Inflammatory macrophage treated with lipopolysaccharide for 4 hours (primary cell): ENCODE measurements at places on chromosomes 3 and 15.
A peak's percentile ranks its signal among the peaks of the same experiment; 100 is the strongest.

GRCh38 chr3:55721716-55722484 is 234.8 kb upstream of the WNT5A start:
- peak; percentile 22 for DNase-seq

GRCh38 chr15:76669521-76670207 is 235.5 kb downstream of the SCAPER start:
- no peak for DNase-seq

- DNase-seq: peak; percentile 71
Observed at GRCh38 chr3:121836064-121836463, 1.1 kb downstream of the EAF2 start.

DNA sequence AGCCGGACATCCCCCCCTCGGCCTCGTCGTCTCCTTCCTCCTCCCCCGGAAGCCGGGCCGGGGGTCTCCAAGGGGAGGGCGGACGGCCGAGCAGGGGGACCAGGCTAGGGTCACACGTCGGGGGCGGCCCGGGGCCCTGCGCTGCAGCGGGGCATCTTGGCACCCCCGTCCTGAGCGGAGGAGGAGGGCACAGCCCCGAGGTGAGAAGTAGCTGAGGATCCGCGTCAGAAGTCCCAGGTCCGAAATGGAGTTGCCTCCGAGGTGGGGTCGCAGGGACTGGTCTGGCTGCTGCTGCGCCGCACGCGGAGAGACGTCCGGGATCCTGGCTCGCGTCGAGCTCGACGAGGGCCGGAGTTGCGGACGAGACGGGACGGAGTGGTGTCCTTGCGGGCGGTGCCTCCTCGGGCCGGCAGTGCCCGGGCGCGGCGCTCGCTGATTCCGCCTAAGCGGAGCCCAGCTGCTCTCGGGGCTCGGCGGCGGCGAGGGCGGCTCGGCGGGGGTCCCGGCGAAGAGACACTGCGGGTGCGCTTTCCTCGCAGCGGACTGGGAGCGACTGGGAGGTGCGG is at the start of gene ADCY5:
Gene ADCY5 (minus strand): TSS at position 555 of the 566 bp plus-strand sequence. CDS start 545 bp downstream, at position 10.
- peak; percentile 6 for DNase-seq

DNA sequence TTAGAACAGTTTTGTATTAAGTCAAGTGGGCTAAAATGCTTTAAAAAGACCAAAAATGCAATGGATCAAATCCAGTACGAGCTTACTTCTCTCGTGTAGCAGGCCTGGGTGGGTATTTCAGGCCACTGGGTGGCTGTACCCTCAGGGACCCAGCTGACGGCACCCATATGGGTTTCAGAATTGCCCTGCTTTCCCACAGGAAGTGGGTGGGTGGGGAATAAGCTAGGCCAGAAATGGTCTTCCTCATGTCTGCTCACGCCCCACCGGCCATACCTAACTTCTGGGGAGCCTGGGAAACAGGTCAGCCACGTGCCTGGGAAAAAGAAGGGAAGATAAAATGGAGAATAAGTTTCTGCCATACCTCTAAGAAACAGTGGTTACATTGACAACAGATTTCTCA is 20.3 kb downstream of the GPR160 start:
- DNase-seq: peak; percentile 35

GRCh38 chr15:60589253-60589652 is 110.3 kb upstream of the ICE2 start:
- DNase-seq: no peak

- no peak for DNase-seq
Observed at GRCh38 chr15:74548241-74548640, 7.2 kb downstream of the ARID3B start.

DNA sequence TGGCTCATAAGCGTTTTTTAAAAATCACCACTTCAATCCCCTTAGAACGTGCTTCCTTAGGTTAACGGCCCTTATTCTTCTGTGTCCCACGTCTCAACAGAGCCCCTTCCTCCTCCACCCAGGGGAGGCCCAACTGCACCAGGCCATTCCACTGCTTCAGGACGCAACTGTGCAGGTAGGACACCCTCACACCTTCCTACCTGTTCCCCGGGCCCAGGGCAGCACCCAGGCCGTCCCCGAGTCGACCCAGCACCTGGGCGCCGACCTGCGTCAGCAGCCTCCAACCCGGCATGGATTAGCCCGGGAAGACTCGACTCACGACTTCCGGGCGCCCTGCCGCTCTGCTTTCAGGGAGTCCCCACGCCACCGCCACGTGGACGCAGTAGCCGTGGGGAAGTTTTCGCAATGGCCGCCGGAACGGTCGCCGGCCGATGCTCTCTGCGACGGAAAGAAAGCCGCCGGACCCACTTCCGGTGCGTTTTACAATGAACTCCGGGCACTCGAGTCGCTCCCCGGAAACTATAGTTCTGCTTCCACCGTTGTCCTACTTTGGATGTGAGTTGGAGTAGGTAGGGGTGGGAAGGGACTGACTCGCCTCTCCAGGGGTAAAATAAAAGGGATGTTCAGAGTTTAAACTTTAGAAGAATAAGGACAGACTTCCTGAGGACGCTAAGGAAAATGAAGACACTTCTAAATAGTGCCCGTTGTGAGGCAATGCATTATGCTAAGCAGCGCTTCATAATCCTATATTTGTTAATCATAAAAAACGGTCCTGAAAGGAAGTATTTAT is at the start of gene MRPL3:
Gene MRPL3 (minus strand): TSS at position 442 of the 790 bp plus-strand sequence. CDS start 150 bp downstream, at position 292.
- DNase-seq: peak; percentile 94

- no peak for DNase-seq
Observed at GRCh38 chr3:36063992-36064391, 316.3 kb upstream of the STAC start.

- no peak for DNase-seq
Observed at GRCh38 chr3:195956577-195956976, 48.2 kb upstream of the TNK2 start.

DNA sequence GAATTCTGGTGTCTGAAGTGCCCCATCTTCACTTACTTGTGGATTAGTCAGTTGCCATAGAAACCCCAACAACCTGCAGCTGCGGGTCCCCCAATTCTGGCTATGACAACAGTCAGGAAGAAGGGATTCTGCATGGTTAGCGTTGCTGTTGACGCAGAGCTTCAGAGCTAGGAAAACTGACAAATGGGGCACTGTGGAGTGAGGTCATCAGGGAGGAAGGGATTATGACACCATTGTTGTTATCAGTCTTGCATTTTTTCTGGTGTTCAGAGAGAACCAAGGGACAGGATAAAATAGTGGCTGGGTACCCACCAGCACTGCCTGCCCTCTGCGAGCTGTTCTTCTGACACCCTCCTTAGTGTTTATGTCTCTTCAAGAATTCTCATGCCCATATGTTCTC is 367.7 kb upstream of the ARRDC4 start:
- no peak for DNase-seq

DNA sequence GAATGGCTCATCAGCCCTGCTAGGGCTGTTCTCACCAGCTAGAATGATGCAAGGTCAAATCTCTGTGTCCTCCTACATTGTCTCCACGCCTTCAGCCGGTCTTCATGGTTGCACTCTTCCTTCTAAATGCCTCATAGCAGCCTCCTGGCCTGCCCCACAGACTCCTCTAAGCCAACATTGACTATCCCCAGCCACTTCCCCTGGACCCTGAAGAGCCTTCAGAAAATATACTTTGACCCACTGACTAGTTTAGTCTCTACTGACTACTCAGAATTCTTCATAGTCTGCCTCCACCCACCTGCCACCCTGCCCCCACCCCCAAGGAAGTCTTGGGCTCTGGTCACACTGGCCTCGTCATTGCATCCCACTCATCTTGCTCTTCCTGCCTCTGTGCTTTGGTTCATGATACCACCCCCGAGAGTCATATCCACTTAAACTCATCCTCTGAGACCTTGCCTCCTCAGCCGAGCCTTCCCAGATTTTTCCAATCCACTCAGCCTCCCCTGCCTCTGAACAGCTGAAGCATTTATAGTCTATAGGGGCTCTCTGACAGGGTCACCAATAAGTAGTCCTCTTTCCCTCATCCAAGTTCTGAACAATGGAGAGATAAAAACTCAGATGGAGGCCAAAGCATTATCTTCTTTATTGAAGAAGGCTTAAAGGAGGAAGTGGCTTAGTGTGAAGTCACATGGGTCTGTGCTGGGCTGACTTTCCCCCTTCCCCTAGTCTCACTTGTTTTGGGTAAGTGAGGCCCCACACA is 9.5 kb upstream of the DOCK3 start:
- peak; percentile 84 for DNase-seq
